Occipital lobe (tissue), 3 donors: ENCODE measurements at places on chromosomes 2 and 18. TPM values are rescaled to one million over a fixed set of nuclear protein-coding genes. Genes with fewer than 3 reads are reported as not detected.

DNA sequence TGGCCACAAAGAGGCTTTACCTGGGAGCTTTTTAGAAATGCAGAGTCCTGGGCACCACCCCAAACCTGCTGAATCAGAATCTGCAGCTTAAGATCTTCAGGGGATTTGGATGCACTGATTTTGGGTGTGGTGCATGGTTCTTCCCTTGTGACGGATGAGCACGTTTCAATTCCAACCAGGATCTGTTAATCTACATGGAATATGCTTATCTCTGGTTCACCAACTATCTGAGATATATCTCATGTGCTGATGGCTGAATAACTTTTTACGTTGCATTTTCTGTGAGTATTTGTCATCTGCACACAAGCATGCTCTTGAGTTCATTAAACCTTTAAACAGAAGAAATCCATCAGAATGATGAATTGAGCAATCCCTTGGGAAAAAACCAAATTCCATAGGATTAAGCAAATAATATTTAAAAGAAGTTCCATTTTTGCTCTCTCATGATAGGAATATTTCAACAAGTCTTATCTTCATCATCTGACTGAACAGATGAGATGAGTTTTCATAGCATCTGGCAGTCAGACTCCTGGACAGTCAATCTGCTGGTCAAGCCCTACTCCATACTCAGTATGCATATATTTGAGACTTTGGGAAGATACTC lies 120.6 kb downstream of the PLB1 start:
- no peak for DNase-seq

- no peak for DNase-seq
Observed at GRCh38 chr18:46706968-46707367, 49.9 kb downstream of the ST8SIA5 start.

GRCh38 chr2:10331027-10331701 lies 28.5 kb downstream of the HPCAL1 start:
- no peak for DNase-seq

DNA sequence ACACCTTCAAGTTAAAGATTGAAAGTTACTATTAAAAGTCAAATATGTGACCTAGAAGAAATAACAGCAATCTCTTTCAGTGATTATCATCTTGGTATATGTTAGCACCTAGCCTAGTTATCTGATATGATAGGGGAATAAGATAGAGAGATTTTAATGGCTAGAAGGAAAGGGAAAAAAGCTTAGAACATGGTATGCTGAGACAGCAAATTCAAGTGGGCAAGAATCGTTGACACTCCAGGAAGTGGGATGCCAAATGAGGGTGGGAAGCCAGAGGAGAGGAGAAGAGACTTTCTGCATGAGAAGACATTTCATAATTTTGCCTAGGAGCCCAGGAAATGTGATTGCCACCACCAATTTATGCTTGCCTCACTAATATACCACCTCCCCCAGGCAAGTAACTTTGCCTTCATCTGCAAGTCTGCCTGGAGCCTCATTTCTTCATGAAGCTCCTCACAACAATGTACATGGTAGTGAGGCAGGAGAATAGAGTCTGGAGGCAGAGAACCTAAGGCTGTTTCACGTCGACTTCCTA lies 504.9 kb downstream of the TNS1 start:
- no peak for DNase-seq

GRCh38 chr18:12750715-12751502 lies 48.1 kb downstream of the PSMG2 start:
- no peak for DNase-seq

GRCh38 chr2:214079032-214079431 lies 331.8 kb upstream of the VWC2L start:
- no peak for DNase-seq

DNA sequence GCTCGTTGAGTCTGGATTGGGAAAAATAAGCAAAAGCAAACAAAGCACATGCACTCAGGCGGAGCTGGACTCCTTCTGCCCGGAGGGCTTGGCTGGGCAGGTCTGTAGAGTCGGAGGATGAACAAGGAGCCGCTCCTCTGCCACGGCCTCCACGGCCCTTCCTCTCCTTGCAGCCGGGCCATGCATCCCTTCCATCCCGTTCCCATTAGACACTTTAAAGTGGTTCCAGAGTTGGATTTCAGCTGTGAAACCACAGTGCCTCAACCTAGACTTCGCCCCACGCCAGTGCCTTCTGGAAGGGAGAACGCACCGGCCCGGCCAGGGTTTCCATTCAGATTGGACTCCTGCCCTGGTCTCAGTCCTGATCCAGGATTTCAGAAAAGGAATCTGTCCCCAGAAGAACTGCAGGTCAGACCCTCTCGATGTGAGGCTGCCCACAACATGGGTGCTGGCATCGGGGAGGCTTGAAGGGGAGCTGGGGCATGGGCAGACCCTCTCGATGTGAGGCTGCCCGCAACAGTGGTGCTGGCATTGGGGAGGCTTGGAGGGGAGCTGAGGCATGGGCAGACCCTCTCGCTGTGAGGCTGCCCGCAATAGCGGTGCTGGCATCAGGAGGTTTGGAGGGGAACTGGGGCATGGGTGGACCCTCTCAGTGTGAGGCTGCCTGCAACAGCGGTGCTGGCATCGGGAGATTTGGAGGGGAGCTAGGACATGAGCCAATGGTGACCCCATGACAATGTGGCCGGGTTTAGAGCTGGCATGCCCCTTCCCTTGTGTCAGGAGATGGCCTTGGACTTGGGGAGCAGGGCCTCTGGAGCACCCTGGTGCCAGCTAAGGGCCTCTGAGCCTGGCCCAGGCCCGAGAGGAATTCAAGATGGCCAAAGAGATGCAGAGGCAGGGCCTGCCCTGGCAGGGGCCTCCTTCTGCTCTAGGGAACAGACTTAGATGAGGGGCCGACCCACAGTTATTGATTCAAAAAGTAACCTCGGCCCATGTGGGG lies 304.5 kb downstream of the NDUFA10 start:
- DNase-seq, result no peak

DNA sequence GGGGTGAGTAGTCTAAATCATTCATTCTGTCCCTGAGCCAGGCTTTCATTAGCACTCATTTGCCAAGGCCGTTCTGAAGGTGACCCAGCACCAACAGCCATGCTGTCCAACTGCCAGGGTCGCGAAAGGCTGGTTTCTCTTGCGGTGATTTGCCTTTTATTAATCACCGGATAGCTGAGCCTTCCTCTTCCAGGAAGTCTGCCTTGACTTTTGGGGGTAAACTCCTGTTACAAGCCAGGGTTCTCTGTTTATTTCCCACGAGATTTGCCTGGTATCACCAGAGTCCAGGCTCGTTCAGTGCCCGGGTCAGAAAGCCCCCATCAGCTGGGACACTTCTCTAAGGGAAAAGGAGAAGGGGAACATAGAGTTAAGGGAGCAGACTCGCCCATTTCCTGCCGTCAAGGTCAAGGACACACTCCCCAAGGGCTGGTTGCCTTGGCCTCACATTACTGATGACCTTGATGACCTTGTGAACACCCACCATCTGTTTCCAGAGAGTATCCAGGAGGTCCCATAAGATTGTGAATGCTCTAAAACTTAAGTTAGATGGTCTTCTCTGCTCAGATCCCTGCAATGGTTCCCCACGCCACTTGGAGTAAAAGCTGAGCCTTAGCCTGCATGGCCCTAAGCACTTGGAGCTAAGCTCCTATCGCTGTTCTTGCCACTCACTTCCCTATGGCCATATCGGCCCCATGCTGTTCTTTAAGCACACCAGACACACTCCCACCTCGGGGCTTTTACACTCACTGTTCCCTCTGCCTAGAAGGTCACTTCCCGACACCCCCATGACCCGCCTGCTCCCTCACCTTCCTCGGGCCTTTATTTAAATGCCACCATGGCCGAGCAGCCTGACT lies 118.0 kb upstream of the STPG4 start:
- DNase-seq, result no peak

GRCh38 chr2:120762341-120763061 lies 26.8 kb downstream of the GLI2 start:
- no peak for DNase-seq

DNA sequence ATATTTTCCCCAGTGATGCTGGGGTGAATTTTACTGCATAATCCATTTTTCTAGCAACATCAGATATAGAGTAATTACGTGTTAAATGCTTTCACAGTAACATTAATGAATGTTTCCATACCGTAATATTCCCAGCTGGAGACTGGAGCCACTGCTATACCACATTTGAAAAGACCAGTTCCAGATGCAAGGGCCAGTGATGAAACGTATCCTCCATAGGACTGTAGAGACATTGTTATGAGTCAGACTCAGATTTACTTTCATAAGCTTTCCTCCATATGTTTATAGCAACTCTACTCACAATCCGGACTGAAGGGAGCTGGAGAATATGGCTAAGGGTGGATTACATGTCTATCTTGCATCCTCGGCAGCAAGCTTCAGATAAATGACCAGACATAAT lies 22.7 kb upstream of the GCG start:
- no peak for DNase-seq

DNA sequence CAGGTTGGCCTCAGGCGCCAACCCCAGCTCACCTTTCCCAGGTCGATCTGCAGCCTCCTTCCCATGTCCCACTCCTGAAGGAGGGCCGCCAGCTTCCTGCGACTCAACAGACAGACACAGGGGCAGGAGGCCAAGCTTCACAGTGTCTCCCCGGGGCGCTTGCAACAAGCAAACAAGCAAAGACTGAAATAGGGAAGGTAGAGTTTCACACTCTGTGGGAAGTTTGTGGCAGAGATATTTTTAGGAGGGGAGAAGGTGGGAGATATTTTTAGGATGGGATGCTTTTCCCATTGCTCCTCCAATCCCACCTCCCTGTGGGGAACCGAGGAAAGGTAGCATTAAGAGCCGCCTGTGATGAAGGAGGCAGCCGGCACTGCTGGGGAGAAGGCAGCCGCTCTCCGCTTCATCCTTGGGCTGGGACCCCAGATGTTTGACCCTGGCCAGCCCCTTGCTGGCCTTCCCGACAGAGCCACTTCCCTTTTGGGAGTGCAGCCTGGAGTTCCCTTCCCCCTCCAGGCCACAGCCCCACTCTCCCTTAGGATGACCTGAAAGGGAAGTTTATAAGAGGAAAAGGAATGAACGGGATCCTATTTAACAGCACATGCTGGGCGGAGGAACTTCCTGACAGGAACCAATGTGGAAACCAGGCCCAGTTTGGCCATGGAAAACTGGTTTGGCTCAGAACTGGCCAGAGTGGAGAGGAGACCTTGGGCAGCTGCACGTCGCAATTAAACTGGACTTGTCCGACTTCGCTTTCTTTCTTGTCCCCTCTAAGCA lies 142.2 kb upstream of the SMAD2 start:
- no peak for DNase-seq

Gene KRTCAP3
- total RNA-seq, result not detected

Gene TRPM8
- 0.47 TPM for total RNA-seq

Gene GKN2
- not detected for total RNA-seq

Gene DUSP2
- total RNA-seq, result 7.3 TPM

Gene GALNT14
- 4.7 TPM for total RNA-seq
